T-helper 2 cell (primary cell): ENCODE measurements at places on chromosomes 4 and X.

DNA sequence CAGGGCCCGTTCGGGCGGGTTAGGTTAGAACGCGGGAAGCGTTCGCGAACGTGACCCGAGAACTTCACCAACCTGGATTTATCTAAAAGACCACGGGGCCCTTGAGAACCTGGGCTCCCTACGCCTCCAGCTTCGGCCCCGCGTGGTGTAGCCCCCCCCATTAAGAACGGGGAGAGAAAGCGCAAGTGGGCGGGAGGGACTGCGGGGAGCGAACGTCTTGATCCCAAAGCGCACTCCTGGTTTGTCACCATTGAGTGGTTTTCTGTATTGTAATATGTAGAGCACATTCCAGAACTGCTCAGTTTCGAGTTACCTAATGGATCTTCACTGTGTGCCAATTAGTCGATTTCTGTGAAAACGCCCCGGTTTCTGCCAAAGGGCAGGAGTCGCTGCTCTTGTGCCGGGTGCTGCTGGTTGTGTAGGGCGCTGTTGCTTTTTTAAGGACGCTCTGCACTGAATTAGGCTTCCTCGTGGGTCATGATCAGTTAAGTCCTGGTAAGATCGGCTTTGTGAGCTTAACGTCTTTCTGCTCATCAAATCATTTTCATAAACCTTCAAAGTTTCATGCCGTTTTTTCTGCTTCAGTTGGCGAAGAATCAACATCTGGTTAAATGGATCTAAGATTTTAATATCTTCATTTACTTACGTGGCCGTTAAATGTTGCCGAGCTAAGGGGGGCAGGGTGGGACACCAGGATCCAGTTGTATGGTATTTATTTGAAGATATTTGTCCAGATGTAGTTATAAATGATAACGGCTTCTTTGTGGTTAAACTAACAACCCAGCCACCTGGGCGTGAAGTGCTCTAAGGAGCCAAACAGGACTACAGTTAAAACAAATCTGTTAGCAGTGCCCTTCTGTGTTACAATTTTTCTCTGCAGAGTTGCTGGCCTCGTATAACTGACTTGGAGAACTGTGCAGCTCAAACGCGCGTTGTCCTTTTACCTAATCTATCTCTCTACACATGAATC, 809 bp downstream of the MND1 start:
- DNase-seq: peak; percentile 17

DNA sequence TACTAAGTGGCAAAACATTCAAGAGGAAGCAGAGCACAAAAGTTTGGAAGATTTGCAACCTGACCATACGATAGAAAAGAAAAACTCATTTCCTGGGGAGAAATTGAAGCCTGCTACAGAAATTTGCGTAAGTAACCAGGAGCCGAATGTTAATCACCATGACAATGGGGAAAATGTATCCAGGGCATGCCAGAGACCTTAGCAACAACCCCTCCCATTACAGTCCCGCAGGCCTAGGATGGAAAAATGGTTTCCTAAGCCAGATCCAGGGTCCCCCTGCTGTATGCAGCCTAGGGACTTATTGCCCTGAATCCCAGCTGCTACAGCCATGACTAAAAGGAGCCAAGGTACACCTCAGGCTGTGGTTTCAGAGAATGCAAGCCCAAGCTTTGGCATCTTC, 472.2 kb upstream of the KLHL4 start:
- no peak for DNase-seq

- no peak for DNase-seq
These were observed 75.5 kb downstream of the MTMR1 start for GRCh38 chrX:150768580-150769190.

DNA sequence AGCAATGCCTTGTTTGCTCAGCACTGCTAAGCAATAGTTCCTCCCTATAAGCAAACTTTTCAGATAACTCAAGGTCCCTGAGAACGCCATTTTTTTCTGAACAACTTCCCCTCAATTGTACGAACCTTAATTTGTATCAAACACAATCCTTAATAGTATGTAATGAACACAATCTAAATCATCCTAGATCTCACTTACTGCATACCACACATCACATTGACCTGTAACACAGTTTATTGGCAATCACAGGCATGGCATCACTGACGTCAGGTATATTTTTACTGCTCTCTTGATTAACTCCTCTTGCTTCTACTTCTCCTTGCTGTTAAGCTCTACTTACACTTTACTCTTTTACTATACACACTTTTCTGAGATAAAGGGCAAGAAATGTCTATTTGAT, 67.0 kb downstream of the TAPT1 start:
- no peak for DNase-seq

GRCh38 chrX:47840111-47840510, 3.4 kb downstream of the ZNF81 start:
- DNase-seq: no peak
